AG09319 (cell line): ENCODE measurements at places on chromosomes 4 and X.

DNA sequence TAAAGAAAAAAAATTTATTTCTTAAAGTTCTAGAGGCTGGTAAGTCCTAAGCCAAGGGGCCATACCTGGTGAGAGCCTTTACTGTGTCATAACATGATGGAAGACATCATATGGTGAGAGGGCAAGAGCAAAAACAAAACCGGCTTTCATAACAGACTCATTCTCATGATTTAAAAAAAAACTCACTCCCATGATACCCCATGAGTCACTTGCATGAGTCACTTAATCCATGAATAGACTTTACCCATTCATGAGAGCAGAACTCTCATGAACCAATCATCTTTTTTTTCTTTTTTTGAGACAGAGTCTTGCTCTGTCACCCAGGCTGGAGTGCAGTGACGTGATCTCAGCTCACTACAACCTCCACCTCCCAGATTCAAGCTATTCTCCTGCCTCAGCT lies 369.7 kb upstream of the DIAPH2 start:
- no peak for DNase-seq

DNA sequence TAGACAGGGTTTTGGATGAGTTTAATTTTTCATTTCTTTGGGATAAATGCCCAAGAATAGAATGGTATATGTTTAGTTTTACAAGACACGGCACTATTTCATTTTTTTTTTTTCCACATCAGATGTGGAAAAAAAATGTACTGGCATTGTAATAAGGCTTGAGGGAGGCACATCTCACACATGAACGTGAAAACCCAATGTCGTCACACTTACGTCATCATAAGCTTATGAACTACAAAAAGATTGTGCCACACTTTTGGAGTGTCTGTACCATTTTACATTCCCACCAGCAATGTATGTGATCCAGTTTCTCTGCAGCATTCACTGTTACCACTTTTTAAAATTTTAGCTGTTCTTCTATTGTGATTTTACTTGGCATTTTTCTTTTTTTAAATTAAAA lies 74.2 kb downstream of the TAF1 start:
- DNase-seq = no peak

DNA sequence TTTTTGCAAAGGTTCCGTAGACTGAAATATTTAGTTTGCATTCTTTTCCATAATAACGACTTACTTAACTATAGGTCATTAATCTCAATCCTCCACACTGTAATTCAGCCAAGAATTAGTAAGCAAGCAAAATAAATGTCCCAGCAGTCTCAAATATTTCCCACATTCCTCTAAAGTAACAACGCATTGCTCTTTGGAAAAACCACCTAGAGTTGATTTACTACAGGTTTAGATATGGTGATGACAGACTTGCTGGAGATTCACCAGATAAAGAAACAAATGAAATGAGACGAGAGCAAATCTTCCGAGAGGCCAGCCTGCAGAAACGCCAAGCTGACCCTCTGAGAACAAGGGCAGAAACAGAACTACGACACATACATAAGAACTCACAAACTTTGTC lies 28.9 kb downstream of the TENM3 start:
- DNase-seq = no peak

DNA sequence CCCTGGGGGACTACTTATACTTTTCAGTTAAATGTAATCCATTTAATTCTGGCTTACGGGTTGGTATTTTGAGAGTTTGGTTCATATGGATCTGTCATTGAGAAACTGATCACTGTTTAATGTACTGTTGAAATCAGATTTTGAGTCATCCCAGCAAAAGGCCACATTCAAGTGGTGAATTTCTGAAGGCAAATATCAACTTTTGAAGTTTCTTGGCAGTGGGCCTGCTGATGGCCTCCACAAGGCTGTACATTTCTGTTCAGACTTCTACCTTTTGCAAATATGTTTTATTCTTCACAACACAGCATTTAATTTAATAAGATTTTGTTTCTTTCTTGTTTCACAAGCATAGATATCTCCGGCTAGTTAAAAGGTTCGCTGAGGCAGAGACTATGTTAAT lies 138.7 kb downstream of the PDGFC start:
- no peak for DNase-seq

- no peak for DNase-seq
These were observed 33.5 kb downstream of the PCDH19 start for GRCh38 chrX:100376576-100376975.

GRCh38 chrX:46961097-46961496 lies 48.9 kb downstream of the JADE3 start:
- DNase-seq = no peak

DNA sequence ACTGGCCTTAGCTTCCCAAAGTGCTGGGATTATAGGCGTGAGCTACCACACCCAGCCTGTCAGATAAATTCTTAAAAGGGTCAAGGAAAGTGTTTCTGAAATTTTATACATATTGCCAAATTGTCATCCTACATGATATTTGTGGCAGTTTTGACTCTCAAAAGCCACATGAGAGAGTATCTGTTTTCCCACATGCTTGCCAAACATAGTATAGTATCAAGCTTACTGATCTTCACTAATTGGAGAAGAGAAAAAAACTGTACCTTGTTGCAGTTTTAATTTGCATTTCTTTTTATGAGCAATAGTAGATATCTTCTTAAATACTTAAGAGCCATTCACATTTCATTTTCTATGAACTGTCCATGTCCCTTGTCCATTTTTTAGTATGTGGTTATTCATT lies 83.6 kb downstream of the TET2 start:
- DNase-seq = no peak

GRCh38 chr4:82994834-82995233 lies 15.8 kb downstream of the LIN54 start:
- DNase-seq = no peak

- DNase-seq = no peak
These were observed 70.7 kb upstream of the ANKRD17 start for GRCh38 chr4:73329300-73329699.

DNA sequence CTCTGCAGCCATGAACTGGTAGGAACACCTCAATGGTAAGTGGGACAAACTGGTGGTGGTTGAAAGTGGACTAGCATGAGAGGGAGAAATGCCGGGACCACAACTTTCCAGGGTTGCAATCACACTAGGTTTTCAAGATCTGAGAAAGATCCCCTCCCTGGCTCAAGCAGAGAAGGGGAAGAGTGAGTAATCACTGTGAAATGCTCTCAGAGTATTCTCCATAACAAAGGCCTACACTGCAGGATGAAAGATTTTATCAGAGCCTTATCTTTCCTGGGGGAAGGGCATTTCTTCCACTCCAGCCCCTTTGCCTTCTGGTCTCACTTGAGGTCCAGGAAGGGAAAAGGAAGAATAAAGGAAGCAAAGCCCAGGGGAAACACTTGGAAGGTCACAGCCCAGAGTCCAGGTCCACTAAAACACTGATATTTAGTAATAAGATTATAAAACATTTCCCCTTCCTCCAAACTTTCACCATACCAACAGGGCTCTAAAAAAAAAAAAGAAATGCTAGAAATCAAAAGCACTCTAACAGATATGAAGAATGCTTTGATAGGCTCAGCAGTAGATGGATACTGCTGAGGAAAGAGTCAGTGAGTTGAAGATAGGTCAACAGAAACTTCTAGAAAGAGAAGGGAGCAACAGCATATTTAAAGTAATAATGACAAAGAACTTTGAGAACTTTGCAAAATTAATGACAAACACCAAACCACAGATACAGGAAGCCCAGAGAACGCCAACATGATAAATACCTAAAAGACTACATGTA lies 95.9 kb downstream of the WDFY3 start:
- DNase-seq = no peak

- no peak for DNase-seq
These were observed 153.3 kb downstream of the TMEM164 start for GRCh38 chrX:110156167-110156754.

- DNase-seq = no peak
These were observed 8.0 kb downstream of the IBSP start for GRCh38 chr4:87807402-87807801.
